Activated naive CD8-positive, alpha-beta T cell treated with anti-CD3 and anti-CD28 coated beads, Interleukin-2, amount 50 U/mL, for 24 hours (primary cell): ENCODE measurements at places on chromosomes 2 and 18.
A peak's percentile ranks its signal among the peaks of the same experiment; 100 is the strongest.

DNA sequence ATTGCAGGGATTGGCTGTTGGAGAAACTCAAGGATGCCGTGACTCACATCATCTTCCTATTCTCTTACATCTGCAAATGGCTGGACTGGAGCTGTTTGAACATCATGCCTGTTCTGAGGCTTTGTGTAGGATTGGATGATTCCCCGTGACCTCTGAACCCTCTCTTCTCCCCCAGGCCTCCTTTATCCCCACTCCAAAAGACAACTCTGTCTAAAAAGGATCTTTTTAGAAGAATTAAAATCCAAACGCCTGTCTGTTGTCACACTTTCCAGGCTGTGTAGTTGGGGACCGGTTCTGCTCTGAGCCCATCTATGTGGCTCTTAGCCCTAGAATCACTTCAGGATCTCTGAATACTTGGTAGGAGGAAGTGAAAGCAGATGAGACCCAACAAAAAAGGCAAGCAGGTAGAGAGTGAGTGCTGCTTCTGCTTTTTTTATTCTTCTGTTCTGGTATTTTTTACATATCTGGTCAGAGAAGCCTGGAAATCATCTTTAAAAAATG lies 565 bp downstream of the SP140 start:
- H3K4me1 ChIP-seq = peaks cover 80% of the 10 kb centered on the region
- DNase-seq = no peak
- peak overlapping the region; percentile 92 for H3K4me3 ChIP-seq

DNA sequence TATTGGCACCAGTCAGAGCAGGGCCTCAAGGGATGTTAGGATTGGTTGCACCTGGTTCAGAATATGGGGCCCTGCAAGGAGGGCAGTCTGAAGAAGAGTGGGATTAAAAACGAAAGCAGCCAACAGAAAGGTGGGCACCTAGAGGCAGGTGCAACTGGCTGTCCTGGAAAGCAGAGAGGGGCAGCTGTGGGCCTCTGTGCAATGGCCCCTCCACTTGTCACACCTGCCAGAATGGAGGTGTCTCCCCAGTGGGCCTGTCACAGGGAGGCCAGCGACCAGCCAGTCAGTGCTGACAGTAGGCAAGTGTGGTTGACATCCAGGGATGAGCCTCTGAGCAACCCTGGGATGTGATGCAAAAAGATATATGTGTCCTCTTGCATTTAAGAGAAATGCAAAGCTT lies 37.7 kb downstream of the INPP4A start:
- H3K4me3 ChIP-seq = no peak overlapping the region
- H3K27ac ChIP-seq = peak overlapping the region; percentile 48
- peaks cover 99% of the 10 kb centered on the region for H3K4me1 ChIP-seq
- H3K27me3 ChIP-seq = no peaks in the 10 kb centered on the region
- no peak for DNase-seq

DNA sequence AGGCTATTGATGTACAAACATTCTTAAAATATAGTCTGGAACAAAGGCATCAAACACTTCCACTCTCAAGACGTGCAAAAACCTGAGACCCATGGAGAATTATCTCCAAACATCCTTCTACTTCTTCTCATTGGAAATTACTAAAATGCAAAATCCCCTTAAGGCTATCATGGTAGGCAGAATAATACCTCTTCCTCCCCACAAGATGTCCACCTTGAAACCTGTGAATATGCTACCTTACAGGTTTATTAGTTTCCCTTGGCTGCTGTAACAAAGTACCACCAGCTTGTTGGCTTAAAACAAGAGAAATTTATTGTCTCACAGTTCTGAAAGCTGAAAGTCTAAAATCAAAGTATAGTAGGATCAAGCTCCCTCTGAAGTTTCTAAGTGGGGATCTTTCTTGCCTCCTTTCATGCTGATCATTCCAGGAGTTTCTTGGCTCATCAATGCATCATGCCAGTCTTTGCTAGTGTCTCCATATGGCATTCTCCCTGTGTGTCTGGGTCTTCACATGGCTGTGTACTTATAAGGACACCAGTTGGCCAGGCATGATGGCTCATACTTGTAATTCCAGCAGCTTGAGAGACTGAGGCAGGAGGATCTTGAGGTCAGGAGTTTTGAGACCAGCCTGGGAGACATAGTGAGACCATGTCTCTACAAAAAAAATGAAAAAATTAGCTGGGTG lies 163.7 kb upstream of the NCK2 start:
- no peak overlapping the region for H3K27ac ChIP-seq
- DNase-seq = no peak
- H3K4me3 ChIP-seq = no peak overlapping the region
- H3K27me3 ChIP-seq = no peaks in the 10 kb centered on the region
- peaks cover 45% of the 10 kb centered on the region for H3K4me1 ChIP-seq

DNA sequence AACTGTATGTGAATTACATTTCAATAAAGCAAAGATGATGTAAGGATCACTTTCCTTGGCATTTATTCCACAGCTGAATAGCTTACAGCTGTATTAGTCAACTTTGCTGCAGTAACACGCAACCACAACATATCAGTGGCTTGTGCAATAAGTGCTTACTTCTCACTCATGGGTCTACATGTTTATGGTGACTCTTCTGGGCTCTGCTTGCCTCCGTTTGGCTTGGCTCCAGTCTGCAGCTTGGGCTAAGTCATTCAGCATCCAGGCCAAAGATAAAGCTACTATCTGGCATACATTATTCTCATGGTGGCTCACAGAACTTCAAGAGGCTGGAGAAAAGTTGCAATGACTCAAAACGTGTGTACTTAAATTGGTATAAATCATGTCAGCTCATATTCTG lies 355.0 kb downstream of the RNF144A start:
- H3K36me3 ChIP-seq = no peaks in the 10 kb centered on the region
- H3K4me3 ChIP-seq = no peak overlapping the region
- H3K4me1 ChIP-seq = no peaks in the 10 kb centered on the region
- H3K27ac ChIP-seq = no peak overlapping the region
- no peaks in the 10 kb centered on the region for H3K27me3 ChIP-seq

GRCh38 chr2:43521568-43521967 lies 74.3 kb downstream of the THADA start:
- peaks cover 26% of the 10 kb centered on the region for H3K36me3 ChIP-seq
- H3K27me3 ChIP-seq = no peaks in the 10 kb centered on the region
- H3K4me1 ChIP-seq = peaks cover 13% of the 10 kb centered on the region
- H3K4me3 ChIP-seq = no peak overlapping the region

GRCh38 chr2:160407393-160408172 lies 86.0 kb downstream of the RBMS1 start:
- no peaks in the 10 kb centered on the region for H3K27me3 ChIP-seq
- peak overlapping the region; percentile 93 for H3K27ac ChIP-seq
- peaks cover 4% of the 10 kb centered on the region for H3K36me3 ChIP-seq
- peaks cover 85% of the 10 kb centered on the region for H3K4me1 ChIP-seq
- H3K4me3 ChIP-seq = peak overlapping the region; percentile 86

DNA sequence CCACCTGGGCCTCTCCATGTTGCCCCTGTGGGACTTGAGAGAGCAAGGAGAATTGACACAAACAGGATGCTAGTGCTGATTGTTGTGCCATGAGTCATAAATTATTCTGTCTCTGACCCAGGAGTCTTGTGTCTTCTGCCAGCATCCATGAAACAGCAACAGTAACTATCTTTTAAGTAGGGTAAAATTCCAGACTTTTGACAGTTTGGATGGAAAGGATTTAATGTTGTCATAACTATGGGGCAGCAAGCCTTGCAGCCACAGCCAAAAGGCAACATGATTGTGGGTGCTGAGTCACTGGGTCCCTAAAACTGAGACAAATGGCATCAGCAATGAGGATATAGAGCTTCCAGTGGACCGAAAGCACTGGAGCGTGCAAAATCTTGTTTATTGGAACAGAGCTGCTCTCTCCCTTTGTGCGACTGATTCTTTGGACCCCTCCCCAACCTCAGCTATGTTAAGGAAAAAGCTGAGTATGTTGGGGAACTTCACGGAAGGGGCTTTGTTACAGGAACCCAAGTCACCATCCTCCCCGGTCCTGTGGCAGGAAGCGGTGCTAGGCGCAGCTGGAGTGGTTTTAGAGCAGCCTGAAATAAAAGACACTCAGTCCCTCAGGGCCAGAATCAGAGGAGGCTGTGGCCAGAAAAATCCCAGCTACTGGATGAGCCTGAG lies 9.6 kb upstream of the ITPRIPL1 start:
- H3K4me3 ChIP-seq = peak overlapping the region; percentile 34
- H3K27ac ChIP-seq = peak overlapping the region; percentile 69
- H3K4me1 ChIP-seq = peaks cover 50% of the 10 kb centered on the region
- H3K36me3 ChIP-seq = peaks cover 9% of the 10 kb centered on the region
- DNase-seq = peak; percentile 23
- no peaks in the 10 kb centered on the region for H3K27me3 ChIP-seq

DNA sequence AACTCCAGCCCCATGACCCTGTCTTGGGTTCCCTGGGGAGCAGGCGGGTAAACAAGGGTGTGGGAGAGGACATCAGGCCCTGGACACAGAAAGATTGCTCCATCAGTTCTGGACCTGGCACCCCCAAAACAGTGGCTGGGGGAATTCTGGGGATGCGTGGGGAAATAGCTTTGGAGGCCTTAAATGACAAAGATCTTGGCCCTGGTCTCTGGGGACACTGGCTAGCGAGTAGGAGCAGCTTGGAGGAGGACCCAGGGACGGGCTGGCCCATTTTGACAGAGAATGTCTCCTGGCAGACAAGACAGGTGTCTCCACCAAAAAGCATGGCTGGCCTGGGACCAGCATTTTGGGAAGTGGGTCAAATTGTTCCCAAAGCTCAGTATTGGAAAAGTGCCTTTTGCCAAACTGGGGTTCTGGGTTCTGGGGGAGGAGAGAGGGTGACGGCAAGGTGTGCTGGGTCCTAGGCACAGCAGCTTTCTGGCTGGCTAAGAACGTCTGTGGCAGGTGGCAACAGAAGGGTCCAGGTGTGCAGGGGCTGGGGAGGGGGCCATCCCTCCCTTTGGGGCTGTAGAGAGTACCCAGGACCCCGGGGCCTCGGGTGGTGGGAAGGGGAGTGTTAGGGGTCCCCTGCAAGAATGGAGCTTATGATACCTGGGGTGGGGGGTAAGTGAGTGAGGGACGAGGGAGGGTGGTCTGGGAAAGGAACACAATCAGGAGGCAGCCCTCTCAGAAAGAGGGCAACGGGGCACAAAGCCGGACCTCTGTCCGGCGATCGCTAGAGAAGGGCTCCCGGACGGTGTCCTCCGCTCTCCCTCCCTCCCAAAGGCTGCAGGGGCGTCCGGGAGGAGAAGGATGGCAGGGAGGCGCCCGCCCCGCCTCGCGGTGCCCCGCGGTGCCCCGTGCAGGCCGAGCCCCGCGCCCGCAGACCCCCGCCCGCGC lies 556 bp downstream of the CYRIA start:
- no peaks in the 10 kb centered on the region for H3K36me3 ChIP-seq
- DNase-seq = no peak
- H3K4me3 ChIP-seq = peak overlapping the region; percentile 74
- H3K4me1 ChIP-seq = peaks cover 19% of the 10 kb centered on the region
- peaks cover 45% of the 10 kb centered on the region for H3K27me3 ChIP-seq
- no peak overlapping the region for H3K27ac ChIP-seq

DNA sequence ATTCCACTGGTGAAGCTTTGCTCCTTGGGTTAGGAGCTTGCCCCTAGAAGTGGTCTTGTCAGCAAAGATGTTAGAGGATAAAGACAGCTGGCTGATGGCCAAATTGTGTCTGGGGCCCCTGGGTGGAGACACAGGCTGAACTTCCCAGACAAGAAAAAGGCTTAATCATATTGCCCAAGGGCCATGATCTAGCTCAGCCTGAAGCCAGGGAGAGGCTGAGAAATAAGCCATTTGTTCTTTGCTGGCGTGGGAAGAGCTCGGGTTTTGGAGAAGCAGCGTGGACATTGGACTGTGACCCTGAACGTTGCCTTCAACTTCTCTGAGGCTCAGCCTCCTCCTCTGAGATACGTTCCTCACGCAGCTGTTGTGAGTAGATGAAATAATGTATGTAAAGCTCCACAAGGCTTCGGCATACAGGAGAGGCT lies 153.0 kb downstream of the ZFP36L2 start:
- DNase-seq = no peak
- H3K4me3 ChIP-seq = no peak overlapping the region
- no peaks in the 10 kb centered on the region for H3K27me3 ChIP-seq
- H3K36me3 ChIP-seq = no peaks in the 10 kb centered on the region
- no peak overlapping the region for H3K27ac ChIP-seq

DNA sequence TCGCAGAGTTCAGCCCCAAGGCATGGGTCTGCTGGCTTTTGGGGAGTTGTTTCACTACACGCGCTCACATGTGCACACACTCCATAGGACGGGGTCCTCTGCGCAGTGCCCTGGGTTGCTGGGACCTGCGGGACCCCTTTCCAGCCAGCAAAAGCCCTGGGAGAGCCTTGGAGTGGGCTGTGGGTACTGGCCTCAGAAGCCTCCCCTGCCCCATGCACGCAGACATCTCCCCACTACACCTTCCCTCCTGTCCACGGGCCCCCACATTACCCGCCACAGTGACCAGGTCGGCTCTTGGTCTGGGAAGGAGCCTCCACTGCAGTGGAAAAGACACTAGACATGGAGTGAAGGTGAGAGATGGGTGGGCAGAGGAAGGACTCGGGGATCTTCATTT lies 48.5 kb downstream of the FAM168B start:
- H3K36me3 ChIP-seq = peaks cover 7% of the 10 kb centered on the region
- DNase-seq = no peak
- no peak overlapping the region for H3K27ac ChIP-seq
- H3K4me1 ChIP-seq = peaks cover 24% of the 10 kb centered on the region
- peaks cover 2% of the 10 kb centered on the region for H3K27me3 ChIP-seq
- no peak overlapping the region for H3K4me3 ChIP-seq

GRCh38 chr2:24174851-24175277 lies at the start of gene FAM228A:
FAM228A (plus strand) TSS chr2:24175053; CDS start chr2:24175481, 428 bp downstream.
- H3K27ac ChIP-seq = no peak within 1 kb of the TSS
- peaks cover 6% of the 10 kb centered on the region for H3K27me3 ChIP-seq
- no peaks in the 10 kb centered on the region for H3K4me1 ChIP-seq

DNA sequence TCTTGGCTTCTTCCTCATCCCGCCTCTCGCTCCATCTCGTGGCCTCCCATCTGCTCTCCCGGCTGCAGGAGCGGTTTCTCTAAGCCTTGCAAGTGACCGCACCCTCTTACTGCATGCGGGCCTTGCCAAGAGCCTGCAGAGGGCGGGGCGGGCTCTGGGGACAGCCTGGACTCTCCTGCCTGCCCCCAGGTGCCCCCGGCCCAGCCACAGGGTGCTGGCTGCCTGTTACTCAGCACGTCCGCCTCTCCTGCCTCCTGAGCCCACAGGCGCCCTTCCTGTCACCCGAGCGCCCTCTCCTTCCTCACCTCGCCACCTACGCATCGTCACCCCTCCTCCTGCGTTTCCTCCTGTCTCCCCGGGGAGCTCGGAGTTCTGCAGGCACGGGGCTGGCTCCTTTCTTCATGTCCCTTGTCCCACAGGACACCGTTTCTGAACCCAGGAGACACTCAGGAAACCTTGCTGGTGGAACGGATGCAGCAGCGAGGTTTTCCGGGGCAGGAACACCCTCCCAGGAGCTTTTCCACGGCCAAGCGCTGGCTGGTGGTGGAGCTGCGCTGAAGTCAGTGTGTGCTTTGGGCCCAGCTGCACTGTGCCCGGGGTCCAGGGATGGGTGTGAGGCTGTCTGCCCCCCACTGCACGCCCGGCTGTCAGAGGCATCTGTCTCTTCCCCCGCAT lies 28.5 kb downstream of the HPCAL1 start:
- H3K27me3 ChIP-seq = no peaks in the 10 kb centered on the region
- H3K27ac ChIP-seq = peak overlapping the region; percentile 97
- peak; percentile 83 for DNase-seq
- peak overlapping the region; percentile 88 for H3K4me3 ChIP-seq
- peaks cover 85% of the 10 kb centered on the region for H3K4me1 ChIP-seq
- H3K36me3 ChIP-seq = peaks cover 15% of the 10 kb centered on the region

GRCh38 chr2:62774555-62775366 lies 69.2 kb downstream of the EHBP1 start:
- H3K4me3 ChIP-seq = no peak overlapping the region
- H3K27ac ChIP-seq = no peak overlapping the region
- DNase-seq = no peak
- no peaks in the 10 kb centered on the region for H3K36me3 ChIP-seq
